Activated CD4-positive, alpha-beta memory T cell treated with anti-CD3 and anti-CD28 coated beads, Interleukin-2, amount 10 ng/mL, durations not matched to agents 7 days and 5 days (primary cell): ENCODE measurements at places on chromosomes 16 and 17. TPM values are rescaled to one million over a fixed set of nuclear protein-coding genes. Genes with fewer than 3 reads are reported as not detected.
A peak's percentile ranks its signal among the peaks of the same experiment; 100 is the strongest.

The DNASE1L2 gene
- total RNA-seq, result 2.3 TPM

The RUSF1 gene
- 37.9 TPM for total RNA-seq

The ZNF205 gene
- not detected for total RNA-seq

DNA sequence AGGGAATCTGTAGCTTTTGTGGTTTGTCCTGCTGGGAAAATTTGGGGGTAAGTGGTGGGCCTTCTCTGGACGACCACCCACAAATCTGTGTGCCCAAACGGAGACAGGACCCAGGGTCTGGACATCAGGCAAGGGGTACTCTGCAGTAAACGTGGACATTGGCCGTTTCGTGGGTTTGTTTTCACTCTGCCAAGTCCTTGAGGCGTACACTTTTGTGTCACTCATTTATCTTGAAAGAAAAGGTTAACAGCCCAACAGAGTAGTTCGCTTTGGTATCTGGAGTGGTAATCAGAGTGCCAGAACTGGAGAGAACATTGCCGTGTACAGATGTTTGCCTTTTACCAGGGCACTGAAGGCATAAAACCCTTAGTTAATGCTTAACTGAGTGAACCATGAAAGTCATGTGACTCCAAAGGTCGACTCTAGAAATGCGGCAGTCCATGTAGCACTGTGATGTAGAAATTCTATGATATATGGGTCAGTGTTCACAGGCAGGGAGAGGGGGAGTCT lies 15.4 kb downstream of the NAA60 start:
- H3K4me1 ChIP-seq, result peaks cover 50% of the 10 kb centered on the region
- DNase-seq, result no peak
- peak overlapping the region; percentile 89 for H3K27ac ChIP-seq
- peak overlapping the region; percentile 88 for H3K4me3 ChIP-seq

- no peak overlapping the region for H3K4me3 ChIP-seq
- no peaks in the 10 kb centered on the region for H3K27me3 ChIP-seq
- no peak overlapping the region for H3K27ac ChIP-seq
- no peaks in the 10 kb centered on the region for H3K36me3 ChIP-seq
- DNase-seq, result no peak
These were observed 171.2 kb upstream of the XYLT1 start for GRCh38 chr16:17641990-17642389.

- H3K27me3 ChIP-seq, result peaks cover 3% of the 10 kb centered on the region
- H3K36me3 ChIP-seq, result no peaks in the 10 kb centered on the region
- no peak overlapping the region for H3K27ac ChIP-seq
- peaks cover 22% of the 10 kb centered on the region for H3K4me1 ChIP-seq
- H3K4me3 ChIP-seq, result no peak overlapping the region
These were observed 2.0 kb upstream of the NDRG4 start for GRCh38 chr16:58497935-58498334.

- no peaks in the 10 kb centered on the region for H3K27me3 ChIP-seq
- H3K4me1 ChIP-seq, result no peaks in the 10 kb centered on the region
- peaks cover 14% of the 10 kb centered on the region for H3K36me3 ChIP-seq
- H3K27ac ChIP-seq, result no peak overlapping the region
- H3K4me3 ChIP-seq, result no peak overlapping the region
These were observed 9.4 kb downstream of the ELMO3 start for GRCh38 chr16:67208154-67208896.

DNA sequence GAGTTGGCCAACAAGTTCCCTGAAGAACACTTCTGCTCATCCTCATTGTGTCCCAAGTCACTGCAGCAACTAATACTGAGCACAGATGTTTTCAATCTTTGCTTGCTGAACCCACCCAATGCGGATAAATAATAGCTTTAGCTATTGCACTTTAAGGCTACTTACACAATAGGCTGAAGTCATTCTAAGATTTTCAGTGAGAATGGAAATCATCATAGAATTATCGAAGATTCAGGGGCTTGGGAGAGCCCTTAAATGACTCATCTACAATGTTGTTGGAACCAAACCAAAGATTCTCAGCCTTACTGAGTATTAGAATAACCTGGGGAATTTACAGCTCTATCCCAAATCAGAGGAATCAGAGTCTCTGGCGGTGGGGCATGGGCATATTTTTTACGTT lies 51.2 kb downstream of the SYCE1L start:
- H3K4me1 ChIP-seq, result no peaks in the 10 kb centered on the region
- H3K27me3 ChIP-seq, result no peaks in the 10 kb centered on the region
- no peak overlapping the region for H3K4me3 ChIP-seq
- H3K27ac ChIP-seq, result no peak overlapping the region
- DNase-seq, result no peak

- H3K36me3 ChIP-seq, result peaks cover 62% of the 10 kb centered on the region
- no peak overlapping the region for H3K4me3 ChIP-seq
- H3K4me1 ChIP-seq, result peaks cover 41% of the 10 kb centered on the region
These were observed 4.2 kb downstream of the EIF1 start for GRCh38 chr17:41692722-41693521.

- no peaks in the 10 kb centered on the region for H3K4me1 ChIP-seq
- no peak for DNase-seq
- H3K27me3 ChIP-seq, result peaks cover 8% of the 10 kb centered on the region
- H3K36me3 ChIP-seq, result no peaks in the 10 kb centered on the region
- no peak overlapping the region for H3K4me3 ChIP-seq
- H3K27ac ChIP-seq, result no peak overlapping the region
These were observed 62.2 kb downstream of the NXN start for GRCh38 chr17:917391-917811.

DNA sequence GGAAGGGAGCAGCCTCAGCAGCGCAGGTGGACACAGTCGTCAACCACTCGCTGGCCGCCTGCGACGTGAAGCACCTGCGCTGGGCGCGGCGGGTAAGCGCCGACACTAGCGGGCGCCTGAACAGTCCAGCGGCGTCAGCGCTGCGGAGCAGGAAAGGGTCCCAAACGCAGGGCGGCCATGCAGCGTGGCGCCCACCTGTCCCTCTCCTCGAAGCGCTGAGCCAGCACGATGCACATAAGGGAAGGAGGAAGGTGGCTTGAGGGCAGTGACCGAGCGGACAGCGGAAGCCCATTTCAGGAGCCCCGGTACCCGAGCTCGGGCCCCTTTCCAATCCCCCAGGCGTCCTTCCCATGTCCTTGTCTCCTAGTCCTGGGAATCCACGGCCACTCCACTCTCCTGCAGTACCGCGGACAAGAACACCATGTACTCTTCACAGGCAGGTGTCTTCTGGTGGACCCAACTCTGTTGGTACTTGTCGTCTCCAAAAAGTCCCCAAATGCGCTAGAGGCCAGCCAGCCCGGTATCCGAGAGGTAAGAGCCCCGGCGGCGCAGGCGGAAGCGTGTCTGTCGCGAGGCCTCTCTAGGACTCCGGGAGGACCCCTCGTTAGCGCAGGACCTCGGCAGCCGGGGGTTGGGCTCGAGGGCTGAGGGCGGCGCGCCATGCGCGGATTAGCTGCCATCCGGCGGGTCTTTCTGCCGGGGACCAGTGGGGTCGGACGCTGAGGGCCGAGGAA lies 14.4 kb downstream of the ZNF232 start:
- H3K4me1 ChIP-seq, result no peaks in the 10 kb centered on the region
- H3K36me3 ChIP-seq, result peaks cover 40% of the 10 kb centered on the region
- peaks cover 19% of the 10 kb centered on the region for H3K27me3 ChIP-seq

GRCh38 chr17:73609758-73610157 lies 34.5 kb downstream of the SDK2 start:
- no peaks in the 10 kb centered on the region for H3K4me1 ChIP-seq
- H3K27me3 ChIP-seq, result peaks cover 6% of the 10 kb centered on the region
- no peak overlapping the region for H3K27ac ChIP-seq
- H3K36me3 ChIP-seq, result no peaks in the 10 kb centered on the region
- no peak overlapping the region for H3K4me3 ChIP-seq

- H3K4me1 ChIP-seq, result no peaks in the 10 kb centered on the region
- no peak overlapping the region for H3K4me3 ChIP-seq
- peaks cover 36% of the 10 kb centered on the region for H3K36me3 ChIP-seq
These were observed 40.6 kb downstream of the SNX11 start for GRCh38 chr17:48148029-48148770.
